ENCODE measurements at places on chromosomes 11 and 22. TPM values are rescaled to one million over a fixed set of nuclear protein-coding genes. Genes with fewer than 3 reads are reported as not detected.

GRCh38 chr11:70082829-70083228 is 4.7 kb downstream of the ANO1 start:
- no peak overlapping the region for H3K4me3 ChIP-seq
- H3K36me3 ChIP-seq, result peaks cover 3% of the 10 kb centered on the region
- H3K27ac ChIP-seq, result peak overlapping the region; percentile 62
- H3K4me1 ChIP-seq, result peaks cover 64% of the 10 kb centered on the region

GRCh38 chr22:50471962-50472361 is 2.9 kb downstream of the SBF1 start:
- H3K4me3 ChIP-seq, result no peak overlapping the region
- H3K36me3 ChIP-seq, result peaks cover 6% of the 10 kb centered on the region
- no peak for DNase-seq
- H3K4me1 ChIP-seq, result peaks cover 53% of the 10 kb centered on the region
- H3K27me3 ChIP-seq, result no peaks in the 10 kb centered on the region

Gene OR10V1
- total RNA-seq, result not detected

Gene SCGB1D2
- not detected for total RNA-seq

- DNase-seq, result no peak
- H3K36me3 ChIP-seq, result peaks cover 24% of the 10 kb centered on the region
- H3K4me1 ChIP-seq, result no peaks in the 10 kb centered on the region
- no peaks in the 10 kb centered on the region for H3K27me3 ChIP-seq
- H3K27ac ChIP-seq, result no peak overlapping the region
Observed at GRCh38 chr11:68160100-68160695, 39.0 kb upstream of the CHKA start.

- no peak for DNase-seq
- no peaks in the 10 kb centered on the region for H3K27me3 ChIP-seq
- H3K4me3 ChIP-seq, result no peak overlapping the region
Observed at GRCh38 chr22:22590136-22590891, 31.2 kb upstream of the PRAME start.

Gene TUB
- 6.9 TPM for total RNA-seq

Gene ACRV1
- not detected for total RNA-seq

DNA sequence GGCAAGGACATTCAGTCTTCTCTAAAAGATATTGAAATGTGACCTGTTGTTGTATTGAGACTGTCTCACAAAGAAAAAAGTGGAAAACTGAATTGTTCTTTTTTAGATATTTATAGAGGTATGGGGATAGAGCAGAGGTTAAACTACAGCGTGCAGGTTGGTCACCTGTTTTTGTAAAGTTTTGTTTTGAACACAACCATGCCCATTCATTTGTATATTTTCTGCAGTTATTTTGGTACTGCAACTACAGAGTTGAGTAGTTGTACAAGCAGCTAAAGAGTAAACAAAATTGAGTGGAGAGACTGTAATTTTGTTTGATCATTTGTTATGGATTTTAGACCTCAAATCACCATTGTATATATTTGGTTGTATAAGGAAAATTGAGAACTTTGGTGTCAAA is 11.3 kb downstream of the EED start:
- no peaks in the 10 kb centered on the region for H3K27me3 ChIP-seq
- H3K4me3 ChIP-seq, result no peak overlapping the region
- peaks cover 10% of the 10 kb centered on the region for H3K36me3 ChIP-seq
- DNase-seq, result no peak
- H3K27ac ChIP-seq, result no peak overlapping the region

DNA sequence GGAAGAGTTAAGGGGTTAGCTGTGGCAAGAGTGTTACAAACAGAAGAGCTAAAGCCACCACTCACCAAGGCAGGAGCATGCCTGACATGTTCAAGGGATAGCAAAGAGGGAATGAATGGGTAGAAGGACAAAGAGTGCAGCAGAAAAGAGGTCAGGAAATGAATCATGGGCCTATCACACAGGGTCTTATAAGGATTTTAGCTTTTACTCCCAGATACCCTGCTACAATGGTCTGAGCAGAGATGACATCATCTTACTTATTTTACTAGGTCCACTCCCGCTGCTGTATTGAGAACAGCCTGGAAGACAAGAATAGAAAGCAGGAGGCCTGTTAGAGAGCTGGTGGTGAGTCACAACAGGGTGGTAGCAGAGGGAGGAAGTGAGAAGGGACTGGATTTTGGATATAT is 9.8 kb downstream of the TRAF6 start:
- peaks cover 10% of the 10 kb centered on the region for H3K36me3 ChIP-seq
- peak overlapping the region; percentile 6 for H3K27ac ChIP-seq
- H3K4me3 ChIP-seq, result no peak overlapping the region
- H3K27me3 ChIP-seq, result no peaks in the 10 kb centered on the region

Gene THAP12
- 38.3 TPM for total RNA-seq

- H3K27ac ChIP-seq, result no peak overlapping the region
- H3K4me1 ChIP-seq, result no peaks in the 10 kb centered on the region
- no peak overlapping the region for H3K4me3 ChIP-seq
- H3K36me3 ChIP-seq, result no peaks in the 10 kb centered on the region
- no peak for DNase-seq
Observed at GRCh38 chr22:33659448-33659847, 260.8 kb downstream of the LARGE1 start.

Data from thoracic aorta (tissue), 2 donors.